ENCODE measurements at places on chromosomes 2 and 18. TPM values are rescaled to one million over a fixed set of nuclear protein-coding genes. Genes with fewer than 3 reads are reported as not detected.

The GPR39 gene
- total RNA-seq: 2.3 TPM

The SERPINB10 gene
- 1.6 TPM for total RNA-seq

The LRP2 gene
- total RNA-seq: not detected

The LAMA1 gene
- 0.94 TPM for total RNA-seq

The UGT1A8 gene
- total RNA-seq: not detected

The CRYBA2 gene
- total RNA-seq: not detected

The SKA1 gene
- 17.9 TPM for total RNA-seq

All from HFFc6 (cell line).